ENCODE measurements at places on chromosomes 4 and X.

DNA sequence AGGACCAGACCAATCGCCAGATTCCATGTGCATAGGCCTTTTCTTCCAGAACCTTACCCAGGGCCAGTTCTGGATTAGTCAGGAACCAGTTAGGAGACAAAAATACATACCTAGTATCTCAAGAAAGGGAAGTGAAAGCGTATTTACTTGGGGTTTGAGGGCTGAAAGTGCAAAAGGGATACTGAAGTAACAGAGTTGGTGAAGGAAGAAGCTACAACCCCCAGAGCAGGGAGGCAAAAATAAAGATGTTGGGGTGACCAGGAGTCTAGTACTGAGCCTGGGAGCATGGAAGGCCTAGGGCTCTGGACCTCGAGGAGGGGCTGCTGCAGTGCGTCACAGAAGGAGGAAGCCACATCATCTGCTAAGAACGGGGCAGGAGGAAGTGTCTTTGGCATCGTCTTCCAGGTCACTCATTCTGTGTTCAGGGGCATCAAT lies 38.3 kb downstream of the TKTL1 start:
- no peak for DNase-seq

- DNase-seq: no peak
These were observed 523.1 kb downstream of the INPP4B start for GRCh38 chr4:142322996-142323395.

- DNase-seq: no peak
These were observed 14.4 kb downstream of the RASGEF1B start for GRCh38 chr4:81457345-81457744.

DNA sequence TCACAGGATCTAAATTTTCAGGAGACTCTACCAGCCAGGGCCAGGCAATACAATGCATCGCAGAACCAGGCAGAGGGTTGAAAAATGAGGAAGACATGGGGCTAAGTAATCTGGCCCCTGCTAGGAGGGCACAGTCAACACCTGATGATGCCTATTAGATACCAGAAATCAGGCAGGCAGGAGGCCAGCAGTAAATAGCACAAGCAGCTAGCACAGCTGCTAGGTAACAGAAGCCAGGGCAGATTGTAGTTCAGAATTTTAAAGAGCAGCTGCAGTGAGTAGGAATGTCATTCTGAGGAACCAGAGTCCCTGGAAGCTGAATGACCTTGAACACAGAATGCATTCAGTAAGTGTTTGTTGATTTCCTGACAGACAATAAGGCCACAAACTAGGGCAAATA lies 38.8 kb upstream of the TRPC5OS start:
- DNase-seq: peak; percentile 24

- no peak for DNase-seq
These were observed 8.0 kb downstream of the PRSS12 start for GRCh38 chr4:118344801-118345200.

- DNase-seq: no peak
These were observed 73.6 kb upstream of the TENM3 start for GRCh38 chr4:182169572-182169971.

- no peak for DNase-seq
These were observed 62.4 kb downstream of the TMEM165 start for GRCh38 chr4:55458164-55458563.

DNA sequence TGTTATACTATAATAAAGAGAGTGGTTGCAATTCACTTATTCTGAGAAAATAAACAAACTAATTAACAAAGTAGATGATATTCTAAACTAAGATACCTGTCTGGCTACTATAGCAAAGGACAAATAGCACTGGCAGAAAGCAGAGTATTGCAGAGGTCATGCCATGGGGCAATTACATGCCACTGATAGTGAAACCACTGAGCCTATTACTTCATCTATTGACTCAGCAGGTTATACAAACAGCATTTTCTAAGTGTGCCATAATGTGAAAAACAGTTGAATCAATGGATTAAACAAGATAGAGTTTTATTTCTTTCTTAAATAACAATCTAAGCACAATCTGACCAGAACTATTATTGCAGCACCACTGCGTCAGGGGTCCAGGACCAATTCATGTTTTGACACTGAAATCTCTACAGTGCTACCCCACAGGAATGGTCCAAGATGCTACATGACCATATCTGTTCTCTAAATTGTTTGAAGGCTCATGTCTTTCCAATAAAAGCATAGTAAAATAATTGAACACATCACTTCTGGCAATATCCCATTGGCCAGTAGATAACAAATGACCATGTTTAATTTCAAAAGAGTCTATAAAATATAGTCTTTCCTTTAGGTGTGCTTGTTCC lies 389.5 kb upstream of the GRID2 start:
- no peak for DNase-seq

DNA sequence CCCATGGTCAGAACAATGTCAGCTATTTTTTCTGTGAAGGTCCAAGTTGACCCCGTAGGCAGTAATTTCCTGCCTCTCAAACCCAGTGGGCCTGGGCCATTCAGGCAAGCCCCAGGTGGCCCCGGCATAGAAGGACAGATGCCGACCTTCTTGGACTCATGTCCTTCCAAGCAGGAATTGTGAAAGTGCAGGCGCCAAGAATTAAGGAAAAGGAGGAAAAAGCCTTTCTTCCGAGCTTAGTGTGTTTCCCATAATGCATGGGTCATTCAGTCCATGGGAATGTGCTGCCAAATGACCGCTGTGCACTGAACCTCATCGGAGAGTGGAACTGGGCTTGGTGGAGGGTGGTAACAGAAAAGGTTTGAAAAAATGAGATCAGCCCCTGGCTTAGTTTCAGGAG lies 196.5 kb upstream of the HS3ST1 start:
- peak; percentile 23 for DNase-seq

DNA sequence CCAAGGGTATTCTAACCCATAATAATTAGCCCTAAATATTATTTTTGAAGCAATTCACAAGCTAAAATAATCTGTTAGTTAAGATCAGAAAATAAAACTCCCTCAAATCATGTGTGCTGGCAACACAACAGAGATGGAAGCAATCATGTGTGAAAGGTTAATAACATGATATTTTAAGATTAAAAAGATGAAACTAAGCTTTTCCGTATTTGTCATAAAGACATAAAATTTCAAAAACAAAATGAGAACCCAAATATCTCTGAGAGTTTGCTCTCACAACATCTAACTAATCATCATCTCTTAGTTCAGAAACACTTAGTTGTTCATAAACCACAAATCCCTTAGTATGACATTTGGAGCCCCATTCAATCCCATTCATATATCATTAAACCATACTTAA lies 749.1 kb downstream of the CCSER1 start:
- DNase-seq: no peak

- no peak for DNase-seq
These were observed 2.8 kb downstream of the PCDH19 start for GRCh38 chrX:100407147-100407783.

- no peak for DNase-seq
These were observed 19.7 kb downstream of the FABP2 start for GRCh38 chr4:119302073-119302832.

DNA sequence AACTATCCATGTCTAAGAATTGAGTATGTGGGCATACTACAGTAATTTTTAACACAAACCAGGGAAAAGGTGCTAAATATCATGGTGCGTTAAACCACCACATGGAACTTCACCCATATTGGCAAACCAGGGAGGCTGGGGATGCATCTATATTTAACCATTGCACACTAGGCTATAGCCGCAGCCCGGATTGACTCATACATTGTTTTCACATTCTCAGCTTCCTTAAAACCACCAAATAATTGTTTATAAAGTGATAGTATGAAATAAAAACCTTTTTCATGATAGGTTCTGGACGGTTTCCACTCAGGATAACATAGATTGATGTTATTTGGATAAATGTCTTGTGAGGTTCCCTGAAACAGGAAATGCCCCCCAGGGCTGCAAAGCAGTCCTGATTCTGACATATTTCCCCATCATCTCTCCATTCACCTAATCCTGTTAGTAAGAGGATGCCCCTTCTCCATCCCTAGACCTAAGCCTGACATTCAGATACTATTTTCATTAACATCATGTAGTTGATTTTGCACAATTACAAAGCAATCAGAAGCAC lies 7.9 kb downstream of the COL25A1 start:
- no peak for DNase-seq

DNA sequence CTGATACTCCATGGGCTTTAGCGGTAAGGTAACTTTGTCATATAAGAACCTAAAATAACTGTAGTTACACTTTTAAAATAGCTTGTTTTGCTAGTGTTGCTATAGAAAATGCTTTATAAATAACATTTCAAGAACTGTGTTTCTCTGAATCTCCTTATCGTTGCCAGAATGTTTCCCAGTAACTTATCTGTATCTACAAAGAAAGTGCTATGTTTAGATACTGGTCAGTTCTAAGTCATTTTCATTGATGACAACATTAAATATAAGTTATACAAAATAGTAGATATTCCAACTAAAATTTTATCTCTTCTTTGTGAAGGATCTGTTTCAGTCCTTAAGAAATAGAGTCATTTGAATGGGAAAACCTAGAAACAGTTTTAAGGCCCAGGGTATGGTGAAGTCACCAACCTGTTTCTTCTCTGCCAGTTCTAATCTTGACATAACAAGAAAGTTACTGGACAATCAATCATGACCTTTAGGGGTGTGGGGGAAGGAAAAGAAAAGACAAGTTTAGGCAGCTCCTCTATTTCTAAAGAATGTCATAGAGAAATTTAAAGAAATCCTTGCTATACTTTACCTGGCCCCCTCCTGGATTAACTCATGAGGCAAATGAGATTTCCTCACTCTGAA lies 425.9 kb downstream of the RPA4 start:
- DNase-seq: no peak

- DNase-seq: no peak
These were observed 623.6 kb upstream of the TENM3 start for GRCh38 chr4:181619651-181620050.

GRCh38 chr4:10677796-10678497 lies 6.6 kb downstream of the CLNK start:
- no peak for DNase-seq

Data from right hindlimb (tissue), 1 donor.